ENCODE measurements at places on chromosomes 13 and 19.

GRCh38 chr13:67827992-67828391, 597.9 kb upstream of the PCDH9 start:
- DNase-seq: no peak

DNA sequence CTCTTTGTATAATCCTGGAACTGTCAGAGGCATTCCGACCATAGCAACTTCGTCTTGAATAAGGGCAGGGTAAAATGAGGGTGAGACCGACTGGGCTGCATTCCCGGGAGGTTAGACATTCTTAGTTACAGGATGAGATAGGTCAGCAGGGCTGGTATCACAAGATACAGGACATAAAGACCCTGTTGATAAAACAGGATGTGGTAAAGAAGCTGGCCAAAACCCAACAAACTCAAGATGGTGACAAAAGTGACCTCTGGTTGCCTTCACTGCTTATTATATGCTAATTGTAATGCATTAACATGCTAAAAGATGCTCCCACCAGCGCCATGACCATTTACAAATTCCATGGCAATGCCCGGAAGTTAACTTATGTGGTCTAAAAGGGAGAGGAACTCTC, 27.7 kb upstream of the MBNL2 start:
- no peak for DNase-seq

DNA sequence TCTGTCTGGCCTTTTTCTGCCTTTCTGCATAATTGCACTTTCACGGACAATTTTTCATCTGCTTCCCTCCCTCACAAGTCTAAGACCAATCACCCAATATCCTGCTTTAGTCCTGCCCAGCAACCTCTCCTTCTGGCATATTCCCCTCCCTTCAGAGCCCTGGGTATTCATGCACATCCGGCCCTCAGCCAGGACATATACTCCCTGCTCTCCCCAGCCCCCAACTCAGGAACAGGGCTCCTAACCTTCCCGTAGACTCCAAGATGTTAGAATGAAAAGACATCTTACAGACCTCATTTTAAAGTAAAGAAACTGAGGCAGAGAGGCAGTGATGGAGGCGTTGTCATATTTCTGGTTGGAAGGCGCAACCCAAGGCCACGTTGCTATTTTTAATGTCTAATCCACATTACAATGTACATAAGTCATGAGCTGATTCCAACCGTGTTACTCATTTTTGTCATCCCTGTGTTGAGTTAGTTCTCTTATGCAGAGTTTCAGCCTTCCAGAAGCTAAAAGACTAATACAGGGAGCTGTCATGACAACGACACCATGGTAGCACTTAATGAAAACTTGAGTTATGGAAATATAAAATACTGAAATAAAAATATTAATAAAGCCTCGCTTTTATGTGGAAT, 209.2 kb downstream of the TSHZ3 start:
- peak; percentile 72 for DNase-seq

DNA sequence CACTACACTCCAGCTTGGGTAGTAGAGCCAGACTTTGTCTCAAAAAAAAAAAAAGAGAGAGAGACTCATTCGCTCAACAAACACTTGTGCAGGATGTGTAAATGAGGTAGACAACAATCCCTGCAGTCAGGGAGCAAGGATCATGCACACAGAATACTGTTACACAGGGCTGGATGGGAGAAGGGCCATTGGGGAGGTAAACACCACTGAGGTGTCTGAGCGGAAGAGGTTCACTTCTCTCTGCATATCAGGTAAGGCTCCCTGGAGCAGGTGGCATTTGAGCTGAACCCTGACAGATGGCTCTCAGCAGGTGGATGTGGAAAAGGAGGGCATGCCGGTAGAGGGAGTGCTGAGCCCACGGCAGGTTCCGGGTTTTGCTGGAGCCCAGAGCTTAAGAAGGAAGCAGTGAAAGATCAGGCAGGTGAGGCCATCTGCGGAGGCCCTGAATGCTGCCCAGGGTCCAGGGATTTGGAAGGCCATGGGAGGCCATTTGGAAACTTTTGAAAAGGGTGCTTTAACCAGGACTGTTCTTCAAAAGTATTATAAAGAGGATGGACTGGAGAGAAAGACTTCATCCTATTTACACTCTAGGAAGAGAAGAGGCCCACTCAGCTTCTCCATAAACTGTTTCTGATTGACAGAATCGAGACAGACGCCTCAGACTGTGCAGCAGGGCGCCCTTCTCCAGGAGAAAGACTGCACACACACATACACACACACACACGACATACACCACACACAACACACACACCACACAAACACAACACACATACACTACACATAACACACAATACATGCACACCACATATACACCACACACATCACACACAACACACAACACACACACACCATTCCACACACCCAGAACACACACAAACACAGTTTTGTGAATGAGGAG, 199.4 kb downstream of the USP12 start:
- DNase-seq: no peak

GRCh38 chr19:39119830-39120229, 5.8 kb upstream of the PAK4 start:
- DNase-seq: no peak

GRCh38 chr13:43304945-43305344, 281.6 kb downstream of the DNAJC15 start:
- DNase-seq: no peak

DNA sequence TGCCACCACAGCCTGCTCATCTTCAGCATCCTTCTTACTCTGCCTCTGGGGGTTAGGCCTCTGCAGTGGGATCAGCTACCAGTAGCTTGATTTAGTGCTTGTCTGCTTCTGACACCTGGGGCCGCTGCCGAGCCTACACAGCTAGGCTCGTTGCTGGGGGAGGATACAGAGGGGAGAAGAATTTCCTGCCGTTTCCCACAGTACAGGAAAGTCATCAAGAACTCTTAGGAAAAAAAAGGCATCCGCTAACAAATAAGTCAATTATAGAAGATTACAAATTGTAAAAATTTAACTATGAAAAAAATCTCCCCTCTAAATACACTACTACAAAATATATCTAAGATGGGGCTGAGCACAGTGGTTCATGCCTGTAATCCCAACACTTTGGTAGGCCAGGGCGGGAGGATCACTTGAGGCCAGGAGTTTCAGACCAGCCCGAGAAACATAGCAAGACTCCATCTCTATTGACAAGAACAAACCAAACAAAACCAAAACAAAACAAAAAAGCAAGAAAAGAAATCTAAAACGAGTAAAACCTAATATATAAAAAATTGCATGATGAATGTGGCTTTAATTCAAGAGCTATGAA, 26.7 kb downstream of the LATS2 start:
- no peak for DNase-seq

- DNase-seq: no peak
Observed at GRCh38 chr13:112968380-112968909, 569 bp upstream of the MCF2L start.

DNA sequence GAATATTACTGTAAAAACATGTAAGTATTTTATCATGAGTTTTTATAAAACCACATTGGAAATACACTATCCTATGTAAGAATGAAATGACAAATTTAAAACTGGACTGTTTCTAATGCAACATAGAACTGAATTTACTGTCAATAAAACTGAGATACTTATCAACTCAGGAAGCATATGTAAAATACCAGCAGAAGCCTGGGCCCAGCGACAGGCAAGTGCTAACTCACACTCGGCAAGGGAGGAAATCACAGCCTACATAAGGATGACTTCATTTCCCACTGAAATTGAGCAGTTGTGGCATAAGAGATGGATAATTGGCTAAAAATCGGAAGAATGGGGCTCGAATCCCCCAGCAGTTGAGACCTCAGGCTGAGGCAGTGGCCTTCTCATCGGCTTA, 12.1 kb downstream of the PROZ start:
- no peak for DNase-seq

- no peak for DNase-seq
Observed at GRCh38 chr13:112782429-112783010, 92.7 kb downstream of the ATP11A start.

- DNase-seq: no peak
Observed at GRCh38 chr19:47518139-47518538, 3.3 kb upstream of the NAPA start.

GRCh38 chr19:55857149-55857548, 20.8 kb downstream of the NLRP4 start:
- DNase-seq: no peak

- no peak for DNase-seq
Observed at GRCh38 chr13:113642563-113642962, 15.4 kb downstream of the ATP4B start.

- DNase-seq: no peak
Observed at GRCh38 chr13:30186634-30187415, 120.5 kb downstream of the KATNAL1 start.

DNA sequence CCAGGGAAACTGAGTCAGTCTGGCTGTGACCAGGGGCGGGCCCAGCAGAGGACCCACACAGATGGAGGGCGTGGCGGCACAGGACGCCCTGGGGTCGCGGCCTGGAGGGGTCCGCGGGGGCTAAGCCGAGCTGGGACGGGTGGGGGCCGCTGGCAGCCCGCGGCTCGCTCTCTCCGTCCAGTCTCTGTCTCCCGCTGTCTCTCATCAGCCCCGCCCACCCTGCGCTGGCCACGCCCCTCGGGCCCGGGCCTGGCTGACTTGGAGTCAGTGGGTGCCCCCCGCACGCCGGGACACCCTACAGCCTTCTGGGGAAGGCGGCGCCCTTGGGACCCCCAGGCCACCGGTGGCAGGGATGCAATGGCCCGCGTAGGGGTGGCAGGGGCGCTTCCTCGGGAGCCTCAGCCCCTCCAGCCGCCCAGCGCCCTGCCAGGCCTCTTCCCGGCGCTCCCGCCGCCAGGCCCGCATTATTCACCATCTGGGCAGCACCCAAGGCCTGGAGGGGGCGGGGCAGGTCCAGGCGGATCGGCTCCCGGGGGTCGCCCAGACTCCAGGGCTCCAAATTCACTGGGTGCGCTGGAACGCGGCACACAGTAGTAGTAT, at the start of gene TBXA2R:
Gene TBXA2R (minus strand): TSS at position 186 of the 600 bp plus-strand sequence. CDS start 6,241 bp downstream, outside the sequence.
- peak; percentile 38 for DNase-seq

DNA sequence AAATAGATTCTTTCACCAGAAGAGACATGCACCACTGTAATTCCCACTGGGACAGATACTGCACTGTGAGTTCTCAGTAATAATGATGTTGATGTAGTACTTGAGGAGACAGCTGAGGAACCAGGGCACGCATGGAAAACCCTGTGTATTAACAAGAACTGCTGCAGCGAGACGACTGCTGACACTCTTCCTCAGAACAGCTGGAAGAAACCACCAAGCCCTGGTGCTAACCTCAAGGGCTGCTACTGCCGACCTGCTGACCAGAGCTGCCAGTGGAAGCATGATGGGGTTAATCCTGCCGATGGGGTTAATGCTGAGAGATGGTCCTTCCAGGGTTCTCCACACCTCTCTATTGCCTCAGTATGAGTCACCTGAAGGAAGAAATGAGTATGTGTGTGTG, 45.6 kb downstream of the EDNRB start:
- no peak for DNase-seq

GRCh38 chr13:84607261-84608013, 725.2 kb upstream of the SLITRK1 start:
- DNase-seq: peak; percentile 60

DNA sequence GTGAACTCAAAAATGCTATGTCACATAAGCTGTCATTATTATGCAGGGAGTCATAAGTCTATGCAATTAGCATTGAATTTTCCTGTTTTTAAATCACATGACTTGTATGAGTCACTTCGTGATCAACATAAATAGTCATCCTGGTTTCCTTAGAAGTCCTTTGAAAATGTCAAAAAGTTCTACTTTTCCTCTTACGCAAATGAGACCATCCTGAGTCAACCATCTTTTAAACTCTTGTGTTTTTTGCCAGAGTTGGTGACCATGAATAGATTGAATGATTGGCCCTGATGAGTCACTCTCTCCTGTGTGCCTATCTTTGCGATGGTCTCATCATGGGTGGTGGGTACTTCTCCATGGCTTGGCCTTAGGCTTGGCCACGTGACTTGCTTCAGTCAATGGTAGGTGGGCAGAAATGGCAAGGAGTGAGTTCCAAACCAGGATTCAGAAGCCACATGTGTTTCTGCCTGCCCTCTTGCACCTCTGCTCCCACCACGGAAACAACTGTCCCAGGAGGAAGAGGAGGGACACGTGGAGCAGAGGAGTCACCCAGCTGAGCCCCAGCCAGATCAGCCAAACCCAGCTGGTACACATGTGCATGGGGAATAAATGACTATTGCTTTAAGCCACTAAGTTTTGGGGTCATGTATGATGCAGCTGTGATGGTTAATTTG, 123.5 kb upstream of the CACNA1A start:
- peak; percentile 14 for DNase-seq

- DNase-seq: no peak
Observed at GRCh38 chr13:33730147-33730546, 87.8 kb upstream of the RFC3 start.

- no peak for DNase-seq
Observed at GRCh38 chr13:45331692-45332035, 9.3 kb downstream of the TPT1 start.

- DNase-seq: no peak
Observed at GRCh38 chr19:33325920-33326319, 23.6 kb upstream of the CEBPA start.

DNA sequence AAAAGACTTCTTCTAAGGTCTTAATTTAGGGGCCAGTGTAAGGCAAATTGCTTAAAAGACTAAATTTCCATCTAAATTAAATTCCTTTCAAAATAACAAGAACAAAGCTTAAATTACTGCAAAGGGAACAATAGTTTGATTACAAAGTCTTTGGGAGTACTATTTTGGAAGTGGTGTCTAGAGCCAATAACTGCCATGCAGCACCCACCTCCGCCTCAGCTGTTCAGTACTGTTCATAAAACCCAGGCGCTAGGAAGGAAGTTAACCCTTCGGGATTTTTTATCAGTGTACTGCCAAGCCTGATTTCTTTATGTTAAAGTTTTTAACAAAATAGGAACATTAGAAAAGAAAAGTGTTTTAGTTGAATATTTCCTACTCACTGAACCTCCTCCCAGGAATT, 210.1 kb downstream of the LIG4 start:
- no peak for DNase-seq

DNA sequence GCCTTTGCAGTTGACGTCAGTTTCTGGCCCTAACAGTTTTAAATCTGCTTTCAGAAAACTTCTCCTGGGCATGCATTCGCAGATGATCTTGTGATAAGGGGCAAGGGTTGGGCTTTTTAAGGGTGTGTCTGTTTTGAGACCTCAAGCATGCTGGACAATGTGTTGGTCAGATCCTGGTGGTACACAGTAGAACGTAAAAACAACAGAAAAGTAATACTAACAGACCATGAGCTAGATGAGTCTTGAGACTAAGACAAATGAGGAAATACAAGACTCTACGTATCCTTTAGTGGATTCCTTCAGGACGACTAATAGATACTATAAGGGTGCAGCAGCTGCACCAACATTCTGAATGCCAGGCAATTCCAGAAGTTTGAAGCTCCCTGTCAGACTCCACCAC, 237.6 kb downstream of the DNAJC15 start:
- peak; percentile 62 for DNase-seq

- DNase-seq: no peak
Observed at GRCh38 chr13:32086791-32087441, 55.3 kb downstream of the FRY start.

- no peak for DNase-seq
Observed at GRCh38 chr13:110480161-110480560, 81.4 kb downstream of the RAB20 start.

GRCh38 chr19:54481326-54481930, 8.3 kb upstream of the CDC42EP5 start:
- peak; percentile 11 for DNase-seq

All from fibroblast of skin of left quadriceps (primary cell).